ENCODE measurements at places on chromosomes 2 and 18.

DNA sequence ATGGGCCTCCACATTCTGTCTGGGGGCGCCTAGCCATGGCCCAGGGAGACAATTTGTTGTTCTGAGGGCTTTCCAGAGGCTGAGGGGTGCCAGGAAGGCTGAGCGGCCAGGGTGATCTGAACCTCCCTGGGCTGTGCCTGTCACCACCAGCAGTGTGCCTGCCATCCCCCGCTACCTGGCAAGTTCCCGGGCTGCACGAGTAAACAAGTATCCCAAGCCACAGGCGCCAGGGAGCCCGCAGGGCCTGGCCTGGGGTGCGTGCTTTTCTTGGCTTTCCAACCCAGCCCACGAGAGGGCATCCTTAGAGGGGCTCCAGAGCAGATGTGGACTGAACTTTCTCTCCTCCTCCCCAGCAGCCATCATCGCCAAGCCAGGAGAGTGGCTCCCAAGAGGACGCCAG is 35.1 kb upstream of the B3GNT7 start:
- no peak for DNase-seq

DNA sequence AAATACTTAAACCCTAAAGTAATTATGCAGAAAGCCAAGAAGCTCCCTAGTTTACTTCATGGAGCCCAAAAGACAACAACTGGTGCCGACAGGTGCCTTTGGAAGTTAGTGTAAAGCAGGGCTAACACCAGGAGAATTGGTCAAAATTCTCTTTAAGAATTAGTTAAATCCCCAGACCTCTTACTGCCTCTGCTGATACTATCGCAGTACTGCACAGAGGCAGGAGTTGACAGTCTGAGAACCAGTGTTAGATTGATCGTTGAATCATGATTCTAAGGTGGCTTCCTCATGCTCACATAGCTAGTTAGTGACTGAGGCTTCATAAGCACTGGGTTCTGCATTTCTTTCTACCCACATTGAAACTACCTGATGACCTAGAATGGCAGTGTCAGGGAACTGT is 445.0 kb downstream of the XIRP2 start:
- DNase-seq = no peak

DNA sequence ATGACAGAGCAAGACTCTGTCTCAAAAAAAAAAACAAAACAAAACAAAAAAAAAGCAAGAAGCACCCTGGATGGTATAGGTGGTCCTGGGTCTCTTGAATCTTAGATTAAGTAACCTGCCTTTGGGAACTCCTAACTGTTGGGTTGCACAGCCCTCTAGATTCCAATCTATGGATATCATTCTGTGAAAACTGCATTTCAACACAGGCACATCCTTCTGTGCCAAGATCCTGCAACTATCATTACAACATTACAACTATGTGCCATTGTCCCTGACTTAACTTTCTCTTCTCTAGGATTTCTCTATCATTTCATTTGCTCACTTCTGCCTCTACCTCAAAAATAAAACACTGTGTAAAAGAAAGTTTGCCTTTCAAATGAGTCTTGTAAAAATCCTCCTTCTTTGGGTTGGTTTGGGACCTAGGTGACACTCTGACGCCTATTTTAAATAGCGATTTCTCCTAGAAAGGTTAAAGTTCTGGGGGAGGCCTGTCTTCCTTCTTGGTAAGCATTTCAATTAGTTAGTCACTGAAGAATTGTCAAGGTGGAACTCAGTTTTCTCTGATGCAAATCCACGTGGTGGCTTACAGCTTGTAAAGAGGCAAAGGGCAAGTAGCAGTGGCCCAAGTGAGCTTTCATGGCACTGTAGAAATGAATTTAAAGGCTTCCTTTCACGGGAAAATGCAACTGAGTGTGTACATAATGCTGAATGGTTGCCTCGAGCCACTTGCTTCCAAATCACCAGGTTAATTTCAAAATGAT is 9.2 kb downstream of the LGALSL start:
- no peak for DNase-seq

- DNase-seq = peak; percentile 58
Measured at GRCh38 chr2:55616551-55617174, 759 bp downstream of the PPP4R3B start.

GRCh38 chr2:238569507-238570195 is 142.9 kb downstream of the ASB1 start:
- DNase-seq = no peak

DNA sequence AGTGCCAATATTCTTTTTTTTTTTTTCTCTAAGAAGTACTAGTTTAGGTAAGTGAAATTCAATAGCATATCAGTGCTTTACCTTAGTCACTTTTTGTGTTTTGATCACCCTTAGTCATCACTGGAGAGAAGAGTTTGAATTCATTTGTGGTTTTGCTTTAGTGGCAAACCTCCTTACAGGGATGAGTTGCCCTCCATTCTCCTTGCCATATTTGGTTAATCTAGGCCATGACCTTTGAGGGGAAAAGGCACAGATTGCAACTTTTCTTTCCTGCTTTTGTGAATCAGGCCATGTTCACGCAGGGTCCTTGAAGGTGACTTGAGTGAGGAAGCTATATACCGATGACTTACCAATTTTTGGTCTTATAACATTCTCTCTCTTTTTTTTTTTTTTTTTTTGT is 34.4 kb downstream of the PLEKHA3 start:
- DNase-seq = no peak
